ENCODE measurements at places on chromosomes 5 and 9.

- DNase-seq, result no peak
Observed at GRCh38 chr9:23493219-23493618, 332.8 kb downstream of the ELAVL2 start.

- DNase-seq, result no peak
Observed at GRCh38 chr9:6905850-6906375, 148.1 kb downstream of the KDM4C start.

DNA sequence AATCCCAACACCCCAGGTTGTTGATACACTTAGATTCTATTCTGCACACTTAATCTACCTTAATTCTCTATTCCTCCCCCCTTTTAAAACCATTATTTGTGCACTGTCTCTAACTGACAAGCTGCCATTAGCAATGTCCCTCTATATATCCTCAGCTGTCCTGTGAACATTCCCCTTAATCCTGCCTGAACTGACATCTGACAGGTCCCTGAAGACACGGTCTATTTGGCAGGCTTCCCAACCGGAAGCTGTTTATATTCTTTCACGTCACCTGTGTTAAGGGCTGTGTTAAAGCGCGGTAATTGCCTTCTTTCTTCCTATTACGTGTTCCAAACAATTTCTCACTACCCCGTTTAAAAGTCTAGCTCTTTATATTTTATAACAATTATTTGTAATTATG lies 277.3 kb downstream of the CDH9 start:
- no peak for DNase-seq

GRCh38 chr9:4894076-4894475 lies 91.0 kb upstream of the JAK2 start:
- no peak for DNase-seq

GRCh38 chr9:89037346-89037745 lies 46.1 kb downstream of the S1PR3 start:
- DNase-seq, result no peak

DNA sequence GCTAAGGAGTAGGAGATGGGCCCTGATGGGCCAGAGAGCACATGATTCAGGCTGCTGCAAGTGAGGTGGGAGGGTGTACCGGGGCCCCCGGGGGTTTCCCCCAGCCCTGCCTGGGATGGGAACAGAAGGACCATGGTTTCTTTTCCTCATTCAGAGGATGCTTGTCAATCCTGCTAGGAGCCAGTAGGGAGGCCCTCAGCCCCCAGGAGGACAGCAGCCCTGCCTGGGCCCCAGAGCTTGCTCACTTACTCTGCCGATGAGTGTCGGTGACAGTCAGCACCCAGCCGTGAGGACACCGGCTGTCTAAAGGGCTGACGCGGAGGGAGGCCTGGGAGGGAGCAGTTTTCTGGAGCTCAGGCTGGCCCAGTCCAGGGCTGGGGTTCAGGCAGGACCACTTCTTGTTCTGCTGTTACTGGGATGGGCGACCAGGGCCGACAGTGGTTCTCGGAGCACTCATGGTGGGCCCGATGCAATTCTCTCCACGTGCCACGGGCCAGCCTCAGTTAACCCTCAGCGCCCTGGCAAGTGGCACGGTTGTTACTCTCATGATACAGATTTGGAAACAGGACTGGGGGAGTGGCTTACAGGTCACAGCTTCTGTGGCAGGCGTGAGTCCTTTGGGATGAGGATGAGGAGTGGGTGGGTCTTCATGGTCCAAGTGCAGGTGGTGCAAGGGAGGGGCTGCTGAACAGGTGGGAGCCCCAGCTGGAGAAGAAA lies 1.8 kb downstream of the ARRDC1 start:
- no peak for DNase-seq

GRCh38 chr9:133654736-133655657 lies 18.8 kb downstream of the DBH start:
- DNase-seq, result no peak

GRCh38 chr9:100014846-100015245 lies 84.0 kb downstream of the ERP44 start:
- DNase-seq, result no peak

DNA sequence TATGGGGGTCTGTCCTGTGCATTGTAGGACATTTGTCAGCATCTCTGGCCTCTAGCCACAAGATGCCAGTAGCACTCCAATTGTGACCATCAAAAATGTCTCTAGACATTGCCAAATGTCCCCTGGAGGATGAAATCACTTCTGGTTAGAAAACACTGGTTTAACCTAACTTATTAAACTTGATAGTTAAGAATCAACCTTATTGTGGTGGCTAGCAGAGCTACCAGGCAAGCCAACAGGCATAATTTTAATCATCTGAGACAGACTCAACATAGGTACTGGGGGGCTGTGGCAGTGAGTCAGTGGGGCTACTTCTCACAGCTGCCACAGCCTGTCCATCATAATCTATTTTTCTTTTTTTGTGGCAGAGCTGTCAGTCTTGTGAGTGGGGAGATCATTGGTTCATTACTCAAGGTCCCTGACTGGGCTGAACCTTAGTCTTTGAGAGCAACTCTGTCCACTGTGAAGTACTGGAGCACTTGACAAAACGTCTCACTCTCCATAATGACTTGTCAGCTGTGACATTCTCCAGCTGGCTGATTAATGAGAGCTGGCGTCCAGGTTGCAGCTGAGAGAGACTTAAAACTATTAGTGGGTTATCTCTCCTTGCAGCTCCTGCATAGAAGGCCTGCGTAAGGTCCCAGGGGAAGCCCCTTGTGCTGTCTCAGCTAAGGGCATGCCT lies 107.9 kb downstream of the DCP2 start:
- DNase-seq, result no peak

DNA sequence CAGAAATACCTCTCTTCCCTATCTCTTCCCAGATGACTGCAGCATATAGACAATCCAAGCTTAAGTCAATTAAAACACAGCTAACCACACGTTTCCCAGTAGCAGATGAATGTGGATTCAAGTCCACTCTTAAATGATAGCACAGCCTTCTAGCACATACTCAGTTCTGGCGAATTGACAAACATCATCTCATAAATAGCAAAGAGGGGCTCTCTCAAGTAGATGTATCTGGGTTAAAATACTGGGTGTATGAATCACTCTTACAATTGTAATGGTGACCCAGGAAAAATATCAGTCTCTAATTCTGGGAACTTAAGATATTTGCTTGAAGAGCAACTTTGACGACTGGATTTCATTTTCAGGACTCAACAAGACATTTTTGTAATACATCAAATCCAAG lies 67.0 kb upstream of the HAPLN1 start:
- no peak for DNase-seq

DNA sequence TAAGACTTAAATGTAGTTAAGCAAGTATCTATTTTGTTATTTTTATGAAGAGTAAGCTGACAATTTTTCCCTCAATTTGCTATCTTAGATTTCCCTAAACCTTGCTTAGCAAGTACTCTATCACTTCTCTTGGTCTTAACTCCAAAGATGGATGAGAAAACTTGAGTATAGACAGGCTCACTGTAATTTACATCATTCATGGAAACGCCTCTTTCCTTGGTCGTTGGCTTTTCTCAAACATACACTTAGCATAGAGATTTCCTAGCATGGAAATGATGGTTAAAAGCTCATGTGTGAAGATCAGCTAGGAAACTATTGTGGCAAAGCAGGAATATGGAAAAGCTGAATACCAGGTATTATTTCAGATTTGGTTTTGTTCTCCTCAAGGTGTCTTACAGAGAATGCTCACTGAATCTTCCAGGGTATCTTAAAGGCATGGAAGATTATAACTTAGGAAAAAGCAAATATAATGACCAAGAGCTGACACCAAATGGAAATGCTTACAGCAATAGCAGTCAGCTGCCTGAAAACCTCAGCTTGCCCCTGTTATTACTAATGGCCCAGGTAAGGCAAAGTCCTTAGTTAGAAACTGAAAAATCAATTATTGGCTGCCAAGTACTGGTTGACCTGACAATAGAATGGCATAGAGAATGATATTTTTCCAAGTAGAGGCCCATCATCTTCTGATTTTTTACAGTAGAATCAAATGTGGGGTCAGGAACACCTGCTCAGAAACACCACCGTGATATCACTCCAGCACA lies 84.8 kb downstream of the SEMA5A start:
- no peak for DNase-seq

GRCh38 chr5:149999359-149999758 lies 1.1 kb downstream of the TIGD6 start:
- DNase-seq, result no peak

DNA sequence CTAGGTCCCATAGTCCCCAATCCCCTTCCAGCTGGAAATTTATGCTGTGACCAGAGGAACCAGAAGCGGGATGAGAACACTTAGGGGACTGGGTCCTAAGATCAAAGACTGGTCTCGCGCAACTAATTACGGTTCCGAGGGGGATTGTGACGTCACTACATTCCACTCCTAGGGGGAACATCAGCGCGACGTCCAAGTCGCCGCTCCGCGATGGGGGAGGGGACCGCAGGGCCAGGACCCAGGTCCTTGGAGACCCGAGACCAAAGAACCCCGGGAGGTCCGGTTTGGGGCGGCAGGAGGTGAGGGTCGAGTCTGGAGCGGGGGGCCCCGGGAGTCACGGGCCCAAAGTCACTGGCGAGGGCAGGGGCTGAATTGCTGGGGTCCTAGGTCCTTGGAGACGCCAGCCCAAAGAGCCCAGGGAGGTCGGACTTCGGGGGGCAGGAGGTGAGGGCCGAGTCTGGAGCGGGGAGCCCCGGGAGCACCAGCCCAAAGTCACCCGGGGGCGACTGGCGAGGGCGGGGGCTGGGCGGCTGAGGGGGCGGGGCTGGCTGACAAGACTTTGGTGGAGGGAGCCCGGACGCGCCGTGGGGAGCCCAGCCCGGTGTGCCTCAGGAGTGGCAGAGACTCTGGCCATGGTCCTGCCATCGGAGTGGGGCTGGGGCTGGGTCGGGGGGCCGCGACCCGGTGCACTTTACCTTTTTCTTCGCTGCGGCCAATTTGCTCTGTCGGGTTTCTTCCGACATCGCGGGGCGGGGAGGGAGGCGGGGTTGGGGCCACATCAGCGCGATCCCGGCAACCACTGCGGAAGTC lies at the start of gene GOLGA2:
Gene GOLGA2 (minus strand): TSS at position 810 of the 810 bp plus-strand sequence. CDS start 31 bp downstream, at position 779.
- no peak for DNase-seq

DNA sequence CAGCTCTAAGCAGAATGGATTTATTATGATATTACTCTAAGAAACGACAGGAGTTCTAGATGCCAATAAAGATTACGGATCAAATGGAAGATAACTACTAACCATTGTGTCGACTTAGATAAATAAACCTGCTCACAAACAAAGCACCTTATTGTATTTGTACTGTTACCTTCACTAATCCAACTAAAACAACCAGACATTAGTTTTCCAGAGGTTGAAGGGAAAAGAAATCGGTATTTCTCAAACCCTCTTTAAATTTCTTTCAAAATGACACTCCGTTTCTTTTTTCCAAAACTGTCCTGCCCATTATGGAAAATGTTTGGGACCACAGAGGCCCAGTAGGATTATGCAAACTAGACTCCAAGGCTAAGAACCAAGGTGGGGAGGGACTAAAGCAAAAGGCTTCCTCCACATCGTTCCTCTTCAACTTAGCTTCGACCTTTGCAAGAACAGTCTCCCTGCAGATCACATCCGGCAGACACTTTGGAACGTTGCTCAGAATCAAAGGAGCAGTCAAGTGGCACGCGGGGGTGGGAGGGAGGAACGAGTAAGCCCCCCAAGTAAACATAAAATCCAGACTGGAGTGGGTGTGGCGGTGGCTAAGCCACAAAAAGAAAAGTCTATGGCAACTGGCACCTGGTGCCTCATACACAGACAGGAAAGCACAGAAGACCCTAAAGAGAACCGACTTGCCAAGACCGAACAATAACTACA lies 2.7 kb downstream of the MLLT3 start:
- no peak for DNase-seq

DNA sequence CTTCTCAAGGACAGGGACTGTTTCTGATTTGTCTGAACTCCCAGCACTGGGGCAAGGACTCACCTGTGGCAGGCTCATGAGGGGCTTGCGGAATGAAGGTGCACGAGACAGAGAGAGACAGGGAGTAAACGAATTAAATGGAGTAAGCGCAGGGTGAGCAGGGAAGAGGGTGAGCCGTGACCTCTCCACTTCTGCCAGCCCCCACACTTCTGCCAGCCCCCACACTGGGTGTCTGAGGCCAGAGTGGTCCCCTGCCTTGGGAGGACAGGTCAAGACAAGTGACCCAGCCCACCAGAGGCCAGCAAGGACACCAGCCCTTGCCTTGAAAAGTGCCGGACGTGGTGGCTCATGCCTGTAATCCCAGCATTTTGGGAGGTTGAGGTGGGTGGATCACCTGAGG lies 37.2 kb downstream of the DAB2IP start:
- no peak for DNase-seq

DNA sequence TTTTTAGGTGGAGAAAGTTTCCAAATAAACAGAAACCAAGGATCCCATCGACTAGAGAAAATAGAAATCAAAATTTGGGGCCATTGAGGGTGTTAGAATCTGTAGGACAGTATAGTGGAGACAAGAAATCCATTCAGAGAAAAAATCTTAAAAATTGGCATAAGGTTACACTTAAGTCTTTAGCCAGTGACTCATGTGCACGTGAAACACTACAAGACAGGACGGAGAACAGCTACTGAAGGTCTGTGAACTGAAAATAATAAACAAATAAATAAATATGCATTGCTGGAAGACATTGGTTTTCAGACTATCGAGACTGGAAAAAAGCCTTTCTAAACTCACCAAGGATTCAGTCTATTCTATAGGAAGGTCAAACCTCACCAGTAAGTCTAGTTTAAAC lies 1955.5 kb downstream of the MAT2B start:
- no peak for DNase-seq

GRCh38 chr5:96031811-96032261 lies 70.2 kb upstream of the ELL2 start:
- DNase-seq, result no peak

- DNase-seq, result no peak
Observed at GRCh38 chr5:157779221-157779620, 35.7 kb downstream of the LSM11 start.

GRCh38 chr9:2267181-2267745 lies 252.1 kb downstream of the SMARCA2 start:
- DNase-seq, result no peak

GRCh38 chr9:69420611-69421270 lies 95.7 kb downstream of the ENTREP1 start:
- no peak for DNase-seq

DNA sequence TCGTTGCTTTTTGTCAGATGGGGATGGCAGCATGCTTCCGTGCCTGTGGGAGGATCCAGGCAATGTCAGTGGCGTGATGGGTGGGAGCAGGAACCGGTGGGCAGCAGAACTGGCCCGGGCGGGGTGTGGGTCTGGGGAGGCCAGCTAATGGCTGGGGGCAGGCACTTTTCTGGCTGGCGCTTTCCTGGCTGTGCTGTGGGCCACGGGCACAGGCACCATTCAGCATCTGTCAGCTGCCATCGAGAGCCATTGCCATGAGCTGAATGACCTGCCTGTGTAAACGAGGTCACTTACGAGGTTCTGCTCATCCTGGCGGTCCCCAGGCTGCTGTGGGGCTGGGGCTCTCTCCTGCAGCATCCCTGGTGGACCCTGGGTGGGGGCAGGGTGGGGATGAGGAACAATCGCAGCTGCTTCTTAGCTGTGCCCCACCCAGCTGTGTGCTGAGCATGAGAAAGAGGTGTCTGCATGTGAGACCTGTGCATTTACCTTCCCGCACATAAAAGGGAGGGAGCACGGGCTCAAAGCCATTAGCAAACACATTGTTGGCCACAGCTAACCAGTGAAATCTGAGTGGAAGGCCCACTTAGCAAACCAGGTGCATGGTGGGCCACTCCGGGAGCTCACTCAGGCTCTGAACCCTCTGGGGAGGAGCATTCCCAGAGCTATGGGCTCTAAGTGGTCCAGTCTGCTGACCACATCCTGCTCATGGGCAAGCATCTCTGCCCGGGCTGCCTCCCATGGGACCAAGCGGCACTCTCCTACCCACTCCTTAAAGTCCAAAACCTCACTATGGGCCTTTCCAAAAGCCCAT lies 41.3 kb upstream of the OLFM1 start:
- DNase-seq, result no peak

GRCh38 chr9:105972466-105973204 lies 278.3 kb downstream of the TMEM38B start:
- no peak for DNase-seq

Data from activated naive CD4-positive, alpha-beta T cell treated with Interleukin-2 at 50 U/mL for 16 hours (primary cell).